ENCODE measurements at places on chromosomes 1 and 21.

DNA sequence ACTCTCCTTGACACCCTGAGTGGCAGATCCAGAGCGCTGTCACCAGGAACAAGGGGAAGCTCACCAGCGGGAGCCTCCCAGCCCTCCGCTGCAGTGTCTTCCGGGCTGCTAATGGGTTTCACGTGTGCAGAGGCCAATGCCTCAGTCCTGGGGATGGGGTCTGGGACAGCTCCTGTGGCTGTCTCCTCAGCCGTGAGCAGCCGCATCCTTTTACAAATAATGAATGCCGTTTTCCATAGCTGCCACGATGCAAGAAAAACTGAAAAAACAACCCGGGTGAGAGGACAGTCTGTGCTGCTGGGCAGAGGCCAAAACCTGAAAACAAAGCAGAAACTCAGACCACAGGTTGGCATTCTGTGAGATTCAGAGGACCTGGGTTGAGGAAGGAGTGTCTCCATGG lies 212.2 kb upstream of the RAB4A start:
- no peak for DNase-seq

- DNase-seq: no peak
Observed at GRCh38 chr1:198492872-198493271, 47.6 kb downstream of the ATP6V1G3 start.

GRCh38 chr1:183200451-183200850 lies 14.4 kb downstream of the LAMC2 start:
- no peak for DNase-seq

- DNase-seq: no peak
Observed at GRCh38 chr1:205537386-205538018, 33.0 kb downstream of the CDK18 start.

GRCh38 chr1:189623336-189623735 lies 854.3 kb downstream of the BRINP3 start:
- no peak for DNase-seq

DNA sequence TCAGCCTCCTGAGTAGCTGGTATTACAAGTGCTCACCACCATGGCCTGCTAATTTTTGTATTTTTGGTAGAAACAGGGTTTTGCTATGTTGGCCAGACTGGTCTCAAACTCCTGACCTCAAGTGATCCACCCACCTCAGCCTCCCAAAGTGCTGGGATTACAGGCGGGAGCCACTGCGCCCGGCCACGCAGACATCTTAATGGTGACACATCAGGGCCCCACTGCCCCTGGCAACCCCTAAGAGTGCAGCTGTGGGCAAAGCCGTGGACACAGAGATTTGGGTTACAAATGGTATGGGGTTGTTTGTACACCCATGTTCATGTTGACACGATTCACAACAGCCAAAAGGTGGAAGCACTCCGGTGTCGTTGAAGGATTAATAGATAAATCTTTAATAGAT lies 29.8 kb downstream of the IFNGR2 start:
- DNase-seq: no peak

DNA sequence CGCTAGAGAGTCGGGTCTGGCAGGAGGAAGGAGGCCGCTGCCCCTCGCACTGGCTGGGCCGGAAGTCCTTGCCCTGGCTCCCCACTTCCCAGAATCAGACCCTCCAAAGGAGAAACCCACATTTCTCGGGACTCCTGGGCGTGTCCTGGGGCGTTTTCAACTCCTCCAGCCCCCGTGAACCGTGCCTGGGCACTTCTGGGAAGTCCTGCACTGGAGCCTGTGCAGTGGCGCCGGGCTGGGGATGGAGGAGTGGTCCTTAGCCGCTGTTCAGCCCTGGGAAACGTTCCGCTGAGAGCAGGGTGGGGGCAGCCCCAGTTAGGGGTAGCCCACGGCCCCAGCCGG lies 3.0 kb downstream of the IGSF21 start:
- DNase-seq: no peak

DNA sequence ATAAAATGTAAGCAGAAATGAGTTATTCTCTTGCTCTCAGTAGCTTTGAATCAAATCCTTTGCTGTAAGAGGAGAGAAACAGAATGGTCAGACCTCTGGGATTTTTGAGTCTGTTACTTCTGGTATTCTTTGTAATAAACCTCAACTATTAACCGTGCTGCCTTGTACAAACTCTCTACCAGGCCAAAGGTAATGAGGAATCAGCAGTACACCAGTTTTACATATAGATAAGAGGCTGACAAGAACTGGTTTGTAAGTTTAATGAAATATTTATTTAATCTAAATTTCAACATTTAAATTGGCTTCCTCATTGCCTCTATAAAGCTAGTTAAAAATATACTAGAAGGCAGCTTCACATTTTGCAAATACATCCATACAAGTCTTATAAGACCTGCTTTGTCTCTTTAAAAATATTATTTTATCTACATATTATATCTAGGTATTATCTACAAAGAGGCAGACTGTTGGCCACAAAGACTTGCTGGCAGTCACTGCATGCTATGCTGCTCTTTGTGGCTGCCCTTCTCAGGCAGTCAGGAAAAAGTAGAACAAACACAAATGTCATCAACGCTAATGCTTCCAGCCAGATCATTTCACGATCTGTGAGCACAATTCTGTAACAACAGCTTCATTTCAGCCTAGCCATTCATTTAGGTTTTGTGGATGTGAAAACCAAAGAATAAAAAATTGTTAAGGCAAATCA lies 173.0 kb downstream of the GABPA start:
- no peak for DNase-seq

DNA sequence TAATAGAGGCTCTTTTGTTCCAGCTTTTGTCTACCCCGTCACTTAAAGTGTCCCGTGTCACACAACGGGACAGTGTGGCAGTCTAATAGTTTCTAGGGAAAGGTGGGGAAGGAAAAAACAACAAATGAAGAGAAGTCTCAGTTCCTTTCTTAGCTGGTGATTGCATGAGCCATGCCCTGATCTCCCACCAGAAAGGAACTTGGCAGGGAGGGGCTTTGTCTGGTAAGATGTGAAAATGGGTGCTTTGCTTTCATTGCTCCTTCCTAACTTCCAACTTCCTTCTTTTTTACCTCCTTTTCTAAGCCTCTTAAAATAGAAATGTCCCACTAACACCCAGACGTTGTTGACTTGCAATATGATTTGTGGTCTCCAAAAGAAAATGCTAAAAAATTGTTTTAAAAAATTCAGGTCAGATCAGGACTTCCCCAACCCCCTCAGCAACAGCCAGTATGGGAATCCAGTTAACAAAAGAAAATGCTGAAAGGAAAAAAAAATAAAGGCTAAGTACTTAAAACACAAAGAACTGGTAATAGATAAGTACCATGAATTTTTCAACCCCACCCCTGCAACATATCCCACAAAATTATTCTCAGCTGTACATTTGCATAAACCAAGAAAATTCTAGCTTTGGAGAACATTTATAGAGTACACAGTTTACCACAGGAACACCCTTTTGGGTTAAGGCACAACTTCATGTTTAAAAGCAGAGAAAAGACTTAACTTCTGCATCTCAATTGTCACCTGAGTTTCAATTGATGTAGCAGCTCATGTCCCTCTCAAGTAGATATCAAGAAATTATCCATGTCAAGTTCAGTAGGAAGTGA lies 106.2 kb downstream of the NIBAN1 start:
- DNase-seq: no peak

DNA sequence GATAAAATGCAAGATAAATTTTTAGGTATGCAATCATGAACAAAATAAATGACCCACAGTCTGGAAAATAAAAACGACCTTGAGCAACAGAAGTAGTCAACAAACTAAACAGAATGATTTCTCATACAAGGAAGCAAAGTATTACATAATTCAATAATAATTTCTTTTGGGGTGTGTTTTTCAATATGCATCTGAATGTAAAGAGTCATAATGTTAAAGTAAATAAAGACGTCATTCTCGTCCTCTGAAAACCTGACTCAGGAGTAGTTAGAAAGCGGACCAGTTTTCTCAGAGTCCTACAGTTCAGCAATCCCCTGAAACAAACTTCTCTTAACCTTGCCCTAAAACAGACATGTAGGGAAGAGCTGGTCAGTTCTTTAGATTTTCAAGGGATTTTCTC lies 18.6 kb downstream of the CDC42BPA start:
- no peak for DNase-seq

- no peak for DNase-seq
Observed at GRCh38 chr21:27382404-27382803, 415.5 kb upstream of the ADAMTS5 start.

GRCh38 chr1:90710579-90711536 lies 6.2 kb downstream of the BARHL2 start:
- DNase-seq: no peak

GRCh38 chr1:22237433-22238093 lies 94.7 kb upstream of the WNT4 start:
- DNase-seq: no peak

GRCh38 chr1:53535226-53535625 lies 76.0 kb downstream of the DMRTB1 start:
- DNase-seq: no peak

GRCh38 chr1:244137725-244138124 lies 86.6 kb downstream of the ZBTB18 start:
- no peak for DNase-seq

- DNase-seq: no peak
Observed at GRCh38 chr21:14869984-14870852, 194.6 kb downstream of the NRIP1 start.

- no peak for DNase-seq
Observed at GRCh38 chr1:115300087-115300876, 37.8 kb downstream of the NGF start.

- no peak for DNase-seq
Observed at GRCh38 chr1:55839626-55840025, 624.5 kb upstream of the USP24 start.

DNA sequence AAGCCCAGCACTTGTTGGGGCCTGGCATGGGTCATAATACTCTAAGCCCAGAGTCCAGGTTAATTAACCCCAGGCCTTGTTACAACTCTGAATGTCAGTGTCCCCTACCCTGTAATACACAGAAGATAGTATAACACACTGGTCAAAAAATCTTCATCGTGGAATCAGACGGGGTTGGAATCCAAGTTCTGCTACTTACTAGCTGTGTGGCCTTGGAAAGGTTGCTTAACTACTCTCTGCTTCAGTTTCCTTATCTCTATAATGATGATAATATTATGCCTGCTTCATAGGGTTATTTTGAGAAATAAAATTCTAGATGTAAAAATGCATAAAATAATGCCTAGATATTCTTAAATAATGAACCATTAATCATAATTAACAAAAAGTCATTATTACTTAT lies 77.8 kb upstream of the CTTNBP2NL start:
- DNase-seq: no peak

- DNase-seq: no peak
Observed at GRCh38 chr1:57115030-57115614, 149.3 kb upstream of the C8B start.

DNA sequence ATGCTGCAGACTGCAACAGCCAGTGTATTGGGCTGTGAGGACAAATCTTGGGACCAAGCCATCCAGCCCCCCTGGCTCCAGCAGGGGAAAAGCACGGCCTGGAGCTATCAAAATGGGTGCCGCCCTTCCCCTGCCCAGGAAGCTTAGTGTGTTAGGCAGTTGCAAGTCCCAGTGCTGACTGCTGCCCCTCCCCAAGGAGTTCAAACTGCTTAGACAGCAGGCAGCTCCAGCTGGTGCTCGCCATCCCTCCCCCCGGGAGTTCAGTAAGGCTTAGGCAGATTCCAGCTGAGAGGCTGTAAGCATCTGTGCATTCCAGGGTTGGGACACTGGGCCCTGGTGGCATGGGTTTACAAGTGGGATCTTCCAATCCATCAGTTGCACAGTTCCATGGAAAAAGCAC lies 579.6 kb upstream of the NR5A2 start:
- DNase-seq: no peak

- no peak for DNase-seq
Observed at GRCh38 chr1:28123461-28123961, 35.1 kb upstream of the EYA3 start.

GRCh38 chr1:109906160-109906838 lies 4.3 kb upstream of the CSF1 start:
- no peak for DNase-seq

DNA sequence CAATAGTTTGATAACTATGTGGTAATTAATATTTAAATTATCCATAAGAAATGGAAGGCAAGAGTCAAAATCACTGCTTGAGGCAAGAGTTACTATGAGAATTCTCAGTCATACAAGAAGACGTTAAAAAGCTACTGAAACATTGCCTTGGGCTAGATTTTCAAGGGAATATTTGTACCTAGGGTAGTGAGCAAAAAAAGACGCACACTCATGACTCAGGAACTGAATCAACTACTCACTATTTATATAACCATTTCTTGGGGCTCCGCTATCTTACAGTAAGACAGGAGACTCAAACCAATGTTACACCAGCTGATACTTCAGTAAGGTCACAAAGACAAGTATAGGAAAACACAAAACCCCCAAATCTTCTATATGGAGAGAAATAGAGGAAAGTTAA lies 151.5 kb upstream of the RNPC3 start:
- no peak for DNase-seq

DNA sequence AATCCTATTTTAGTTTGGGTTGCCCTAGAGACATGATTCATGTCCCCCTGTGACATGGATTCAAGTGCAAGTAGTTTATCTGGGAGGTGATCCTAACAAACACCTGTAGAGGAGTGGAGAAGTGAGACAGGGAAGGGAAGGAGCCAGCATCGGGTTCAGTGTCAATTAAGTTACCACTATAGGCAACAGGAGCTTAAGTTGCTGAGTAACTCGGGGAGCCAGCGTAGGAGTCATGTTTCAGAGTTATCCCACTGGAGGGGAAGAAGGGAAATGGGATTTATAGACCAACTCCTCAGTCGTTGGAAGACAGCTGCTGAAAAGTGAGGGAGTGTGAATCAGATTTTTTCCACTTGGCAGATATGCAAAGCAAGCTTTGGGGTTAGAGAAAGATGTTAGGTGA lies 54.9 kb downstream of the SLC30A7 start:
- no peak for DNase-seq

GRCh38 chr1:72371259-72372035 lies 89.1 kb upstream of the NEGR1 start:
- no peak for DNase-seq

Data from cardiac septum (tissue), 1 donor.